ENCODE measurements at places on chromosomes 1 and 21.
A peak's percentile ranks its signal among the peaks of the same experiment; 100 is the strongest.

- DNase-seq, result peak; percentile 72
These were observed at the start of gene SV2A for GRCh38 chr1:149917571-149918144. SV2A (minus strand) TSS chr1:149917844; CDS start chr1:149913840, 4,004 bp downstream.

DNA sequence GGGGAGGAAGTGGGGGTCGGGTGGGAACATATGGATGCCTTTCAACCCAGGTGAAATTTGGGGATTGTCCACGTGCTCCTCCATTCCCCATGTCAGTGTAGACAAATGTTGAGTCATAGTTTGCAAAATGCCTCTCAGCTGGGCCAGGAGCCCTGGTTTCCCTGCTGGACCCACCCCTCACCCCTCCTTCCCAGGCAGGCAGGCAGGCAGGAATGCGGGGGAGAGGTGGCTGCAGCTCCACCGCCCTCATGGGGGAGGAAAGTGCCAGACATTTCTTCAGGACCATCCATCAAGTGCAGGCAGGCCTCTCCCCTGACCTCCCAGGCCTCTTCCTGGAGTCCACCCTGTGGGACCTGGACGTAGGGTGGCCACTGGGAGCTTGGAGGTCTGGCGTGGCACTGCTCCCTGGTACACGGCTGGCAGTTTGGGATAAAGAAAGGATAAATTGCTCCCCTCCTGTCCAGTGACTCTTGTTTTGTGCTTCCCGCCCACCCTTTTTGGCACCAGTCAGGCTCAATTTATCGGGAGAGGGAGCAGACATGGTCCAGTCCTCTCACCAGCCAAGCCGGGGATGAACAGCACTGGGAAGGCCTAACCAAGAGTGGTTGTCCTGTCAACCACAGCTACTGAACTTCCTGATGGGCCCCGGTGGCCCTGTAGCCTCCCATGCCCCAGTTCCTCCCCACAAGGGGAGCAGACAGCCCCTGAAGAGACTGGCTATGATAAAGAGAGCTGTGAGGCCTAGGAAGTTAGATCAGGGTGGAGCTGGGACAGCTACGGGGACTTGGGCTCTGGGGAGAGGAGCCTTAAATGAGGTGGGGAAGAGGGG lies 18.9 kb downstream of the NPR1 start:
- DNase-seq, result no peak

DNA sequence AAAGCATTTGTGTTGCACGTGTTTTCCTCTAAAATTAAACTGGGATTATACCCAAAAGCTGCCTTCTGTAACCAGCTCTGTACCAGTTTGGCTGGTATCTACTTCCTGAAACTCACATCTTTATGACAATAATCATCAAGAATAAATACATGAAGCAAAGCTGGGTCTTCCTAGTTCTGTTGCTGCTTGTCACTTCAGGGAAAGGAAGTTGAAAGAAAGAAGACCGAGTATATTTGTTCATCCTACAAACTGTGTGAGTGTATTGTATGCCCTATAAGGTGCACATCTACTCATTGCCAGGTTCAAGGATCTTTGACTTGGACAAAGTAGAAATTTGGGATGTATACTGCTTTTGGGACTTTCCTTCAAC lies 29.1 kb upstream of the IFNGR2 start:
- no peak for DNase-seq

GRCh38 chr1:113677250-113678158 lies 81.8 kb downstream of the PHTF1 start:
- no peak for DNase-seq

DNA sequence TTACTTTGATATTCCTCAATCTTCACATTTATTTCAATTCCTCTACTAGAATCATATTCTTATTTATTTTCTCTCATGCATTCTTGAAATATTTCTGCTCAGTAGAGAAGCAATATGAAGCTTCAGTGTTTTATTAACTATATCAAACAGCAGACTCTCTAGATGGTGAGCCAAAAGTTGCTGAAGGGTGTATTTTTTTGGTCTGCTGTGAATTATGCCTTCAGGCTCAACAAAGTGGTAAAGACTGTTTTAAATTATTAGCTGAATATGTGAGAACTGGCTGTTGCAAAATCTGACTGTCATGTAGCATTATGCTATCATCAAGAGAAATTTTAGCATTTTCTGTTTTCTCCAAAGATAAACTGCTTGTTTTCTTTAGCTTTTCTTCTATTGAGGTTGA lies 24.9 kb upstream of the CDC42BPA start:
- no peak for DNase-seq

DNA sequence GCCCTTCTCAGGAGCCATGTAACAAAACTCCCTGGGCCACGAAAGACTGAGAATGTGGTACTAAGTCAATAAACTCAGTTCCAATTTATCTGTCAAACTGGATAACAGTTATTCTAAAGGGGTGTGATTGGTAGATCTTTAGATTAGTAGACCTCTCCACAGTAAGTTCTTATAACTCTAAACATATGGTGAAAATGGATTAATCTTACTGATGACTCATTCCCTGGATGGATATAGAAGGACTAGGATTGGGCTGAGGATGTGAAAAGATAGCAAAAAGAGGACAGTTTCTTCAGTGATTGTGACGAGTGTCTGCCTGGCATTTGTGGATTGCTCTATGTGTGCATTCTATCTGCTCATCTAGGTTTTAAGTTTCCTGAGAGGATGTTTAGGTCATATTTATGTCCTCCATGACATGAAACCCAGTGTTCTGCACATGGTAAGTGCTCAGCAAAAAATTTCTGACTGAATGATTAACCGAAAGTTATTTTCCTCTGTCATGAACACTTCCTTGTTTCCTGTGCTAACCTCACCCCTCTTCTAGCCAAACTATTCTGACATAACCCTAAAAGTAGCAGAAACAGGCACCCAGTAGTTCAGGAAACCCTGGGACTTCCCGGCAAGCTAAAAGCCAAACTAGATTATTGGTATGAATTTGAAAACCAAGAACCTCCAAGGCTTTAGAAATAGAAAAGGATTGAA lies 397.5 kb upstream of the PLXNA2 start:
- DNase-seq, result no peak

DNA sequence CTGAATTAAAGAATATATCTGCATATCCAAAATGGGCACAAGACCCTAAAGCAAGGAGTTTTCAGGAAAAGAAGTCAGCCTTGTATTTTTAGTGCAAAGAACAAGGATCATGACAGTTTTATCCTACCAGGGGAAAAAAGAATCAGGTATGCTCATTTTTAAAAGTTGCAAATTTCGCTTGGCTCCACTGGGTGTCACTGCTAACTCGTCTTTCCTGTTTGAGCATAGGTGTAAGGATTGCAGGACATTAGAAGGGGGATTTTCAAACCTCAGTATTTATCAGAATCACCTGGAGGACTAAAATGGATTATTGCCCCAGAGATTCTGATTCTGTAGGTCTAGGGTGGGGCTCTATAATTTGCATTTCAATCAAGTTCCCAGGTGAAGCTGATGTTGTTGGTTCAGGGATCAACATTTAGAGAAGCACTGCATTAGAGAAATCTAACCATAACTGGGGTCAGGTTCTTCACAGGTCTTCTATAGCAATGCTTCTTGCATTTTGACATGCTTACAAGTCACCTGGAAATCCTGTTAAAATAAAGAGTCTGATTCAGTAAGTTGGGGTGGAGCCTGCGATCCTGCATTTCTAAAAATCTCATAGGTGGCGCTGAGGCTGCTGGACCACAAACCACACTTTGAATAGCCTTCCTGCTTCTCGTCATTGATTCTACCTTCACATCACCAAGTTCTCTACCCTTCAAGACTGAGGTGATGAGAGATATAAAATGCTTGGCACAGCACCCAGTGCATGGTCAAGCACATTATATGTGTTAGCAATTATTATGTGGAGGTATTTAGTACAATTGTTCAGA lies 39.6 kb downstream of the NUF2 start:
- DNase-seq, result peak; percentile 25

DNA sequence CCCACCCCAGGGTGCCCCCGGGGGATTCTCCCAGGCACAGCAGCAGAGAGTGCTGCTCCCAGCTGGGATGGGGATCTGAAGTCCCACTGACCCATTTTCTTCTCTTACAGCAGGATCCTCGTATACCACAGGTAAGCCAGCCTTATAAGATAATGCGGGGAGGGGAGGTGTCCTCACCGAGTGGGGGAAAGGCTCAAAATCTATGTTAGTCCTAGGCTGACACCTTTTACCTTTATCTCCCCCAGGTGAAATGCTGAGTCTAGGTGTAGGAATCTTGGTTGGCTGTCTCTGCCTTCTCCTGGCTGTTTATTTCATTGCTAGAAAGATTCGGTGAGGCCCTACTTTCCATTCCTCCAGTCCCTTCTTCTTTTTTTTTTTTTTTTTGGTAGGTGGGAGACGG lies 5.3 kb downstream of the APH1A start:
- DNase-seq, result no peak

DNA sequence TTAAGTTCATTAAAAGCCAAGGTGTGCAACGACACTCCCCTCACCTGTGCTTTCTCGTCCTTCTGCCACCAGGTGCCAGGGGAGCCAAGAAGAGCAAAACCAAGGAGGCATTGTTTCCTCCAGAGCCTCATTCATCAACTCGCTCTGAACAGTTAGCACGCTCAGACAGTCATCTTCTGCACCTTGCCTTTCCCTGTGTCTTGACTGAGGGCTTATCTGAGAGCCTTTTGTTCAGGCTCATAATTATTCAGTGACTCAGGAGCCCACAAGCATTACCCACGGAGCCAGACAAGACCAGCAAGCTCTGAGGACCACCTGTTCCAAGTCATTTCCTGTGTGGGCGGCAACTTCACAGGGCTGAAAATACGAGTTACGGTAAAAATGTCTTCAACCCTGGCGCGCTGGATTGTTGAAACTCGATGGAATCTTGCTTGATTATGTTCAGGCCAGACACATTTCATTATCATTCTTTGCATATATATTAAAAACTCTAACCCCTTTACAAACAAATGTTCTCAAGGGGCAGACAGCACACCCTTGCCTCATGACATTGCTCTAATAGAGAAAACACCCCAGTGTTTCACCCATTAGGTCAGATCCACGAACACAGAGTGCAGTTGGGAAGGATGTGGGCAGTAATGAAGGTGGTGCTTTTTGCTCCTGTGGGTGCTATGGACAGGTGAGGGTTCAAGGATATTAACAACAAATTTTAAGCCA lies 89.7 kb upstream of the RUNX1 start:
- peak; percentile 87 for DNase-seq

GRCh38 chr1:179077396-179077795 lies 4.5 kb upstream of the TOR3A start:
- DNase-seq, result no peak

DNA sequence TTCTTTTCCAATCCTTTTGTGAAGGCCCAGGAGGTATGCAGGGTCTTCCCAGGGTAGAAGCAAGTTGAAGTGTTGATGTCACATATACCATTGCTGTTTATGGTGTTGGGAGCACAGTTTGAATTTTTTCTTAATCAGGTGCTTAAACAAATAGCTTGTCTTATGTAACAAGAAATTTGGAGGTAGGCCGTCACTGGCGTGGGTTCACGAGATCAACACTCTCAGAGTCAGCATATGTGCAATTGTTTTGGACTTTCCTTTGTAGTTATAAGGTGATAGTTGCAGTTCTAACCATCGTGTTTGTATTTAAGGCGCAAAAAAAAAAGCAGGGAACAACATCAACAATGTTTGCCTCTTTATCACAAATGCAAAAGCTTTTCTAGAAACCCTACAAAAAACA lies 13.3 kb downstream of the FNBP1L start:
- DNase-seq, result no peak

DNA sequence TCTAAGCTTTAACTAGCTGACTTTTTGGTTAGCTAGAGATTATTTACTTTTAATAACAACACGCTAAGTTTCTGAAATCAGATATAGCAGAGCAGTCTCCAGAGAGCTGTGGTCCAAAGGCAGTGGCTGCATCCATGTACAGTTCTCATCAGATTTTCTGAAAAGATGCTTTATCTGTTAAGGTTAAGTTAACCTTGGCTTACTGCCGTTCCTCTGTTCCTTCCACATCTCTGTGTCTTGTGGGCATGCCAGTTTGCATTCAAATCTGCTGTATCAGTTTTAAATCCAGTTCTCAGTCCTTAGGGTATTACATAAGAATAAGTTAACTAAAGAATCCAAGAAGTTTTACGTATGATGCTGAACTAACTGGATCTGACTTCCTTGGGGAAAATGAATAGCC lies 46.8 kb downstream of the SPATA46 start:
- DNase-seq, result no peak

GRCh38 chr1:84250668-84251067 lies 50.8 kb upstream of the SAMD13 start:
- no peak for DNase-seq

- DNase-seq, result no peak
These were observed 59.8 kb downstream of the GPR88 start for GRCh38 chr1:100597784-100598183.

GRCh38 chr21:25831300-25831960 lies 96.7 kb downstream of the GABPA start:
- DNase-seq, result no peak

DNA sequence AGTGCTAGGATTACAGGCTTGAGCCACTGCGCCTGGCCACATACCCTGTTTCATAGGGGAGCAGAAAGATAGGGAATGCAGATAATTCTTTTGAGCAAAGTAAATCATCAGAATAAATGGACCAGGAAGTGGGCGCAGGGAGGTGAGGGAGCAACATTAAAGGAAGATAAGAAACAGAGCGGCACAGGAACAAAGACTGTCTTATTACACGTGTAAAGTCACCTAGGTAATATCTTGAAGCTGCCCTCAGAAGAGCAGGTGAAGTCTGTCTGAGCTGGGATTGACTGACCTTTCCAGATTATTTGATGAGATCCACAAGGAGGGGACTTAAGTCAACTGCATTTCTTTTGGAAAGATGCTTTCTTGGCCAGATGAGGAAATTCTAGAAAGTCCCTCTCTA lies 7.7 kb downstream of the EPRS1 start:
- DNase-seq, result no peak

GRCh38 chr1:207261971-207262370 lies 59.5 kb upstream of the CD55 start:
- no peak for DNase-seq

GRCh38 chr1:95230768-95231191 lies 3.2 kb upstream of the RWDD3 start:
- DNase-seq, result no peak

DNA sequence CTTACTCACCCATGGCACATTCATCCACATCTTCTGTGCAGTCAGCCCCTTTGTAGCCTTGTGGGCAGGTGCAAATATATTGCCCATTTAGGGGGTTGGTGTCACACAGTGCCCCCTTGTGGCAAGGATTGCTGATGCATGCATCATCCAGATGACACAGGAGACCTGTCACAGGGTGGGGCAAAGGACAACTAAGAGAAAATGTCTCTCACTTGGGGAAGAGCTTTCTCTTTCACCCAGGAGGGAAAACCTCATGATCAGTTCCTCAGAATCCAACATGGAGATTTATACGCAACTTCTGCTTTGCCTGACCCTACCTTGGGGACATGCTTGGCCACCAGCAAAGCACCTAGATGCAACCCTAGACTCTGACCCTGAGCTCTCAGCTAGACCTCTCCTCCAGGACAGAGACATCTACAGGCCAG lies 71.8 kb upstream of the ADAM30 start:
- peak; percentile 92 for DNase-seq

- DNase-seq, result no peak
These were observed 10.5 kb downstream of the SERINC2 start for GRCh38 chr1:31423418-31423947.

- DNase-seq, result no peak
These were observed 49.3 kb downstream of the TNN start for GRCh38 chr1:175116903-175117302.

- no peak for DNase-seq
These were observed 15.9 kb downstream of the PDXK start for GRCh38 chr21:43734928-43735229.

GRCh38 chr21:39845571-39846130 lies 21.6 kb upstream of the PCP4 start:
- DNase-seq, result no peak
